Brain pericyte (primary cell): ENCODE measurements at places on chromosomes 16 and 17.

DNA sequence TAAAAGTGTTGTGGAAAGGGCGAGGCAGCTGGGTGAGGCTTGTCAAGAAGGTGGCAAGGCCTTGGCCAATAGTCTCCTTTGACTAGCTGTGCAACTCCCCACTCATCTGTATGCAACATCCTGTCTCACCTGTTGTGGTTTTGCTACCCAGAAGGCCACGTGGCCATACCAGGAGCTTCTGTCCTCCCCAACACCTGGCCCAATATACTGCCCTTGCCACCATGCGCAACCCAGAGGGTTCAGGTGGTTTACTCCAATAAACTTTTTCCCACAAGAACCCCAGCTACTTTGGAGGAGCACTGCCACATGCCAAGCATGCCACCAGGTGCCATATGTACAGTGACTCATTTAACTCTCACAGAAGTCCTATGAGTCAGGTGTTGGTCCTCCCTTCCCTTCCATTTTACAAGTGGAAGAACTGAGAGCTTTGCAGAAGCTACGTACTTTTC, 10.2 kb downstream of the MYO19 start:
- no peak for DNase-seq

GRCh38 chr17:37527249-37527851, 37.7 kb downstream of the DUSP14 start:
- no peak for DNase-seq

- DNase-seq, result no peak
Observed at GRCh38 chr17:77450742-77451244, 310.0 kb downstream of the SEC14L1 start.

DNA sequence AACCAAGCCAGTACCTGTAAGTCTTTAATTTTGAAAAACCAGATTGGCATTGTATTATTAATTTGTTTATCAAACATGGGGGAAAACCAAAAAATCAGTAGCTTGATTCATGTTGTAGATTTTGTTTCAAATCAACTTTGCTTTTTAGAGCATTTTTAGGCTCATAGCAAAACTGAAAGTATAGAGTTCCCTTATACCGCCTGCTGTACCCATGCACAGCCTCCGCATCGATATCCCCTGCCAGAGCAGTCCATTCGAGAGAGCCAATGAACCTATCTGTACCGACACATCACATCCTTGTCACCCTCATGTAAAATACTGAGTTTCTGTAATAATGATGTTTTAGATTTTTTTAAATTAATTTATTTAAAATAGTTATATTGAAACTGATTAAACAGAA, 16.2 kb upstream of the MRC2 start:
- no peak for DNase-seq

GRCh38 chr16:17084130-17084529, 386.6 kb downstream of the XYLT1 start:
- DNase-seq, result no peak
